Vagina (tissue), 2 donors: ENCODE measurements at places on chromosomes 5 and 9. TPM values are rescaled to one million over a fixed set of nuclear protein-coding genes. Genes with fewer than 3 reads are reported as not detected.

The NMUR2 gene
- total RNA-seq: not detected

The ZNF462 gene
- total RNA-seq: 28.5 TPM

The GABRG2 gene
- total RNA-seq: 0.74 TPM

The C5orf63 gene
- total RNA-seq: 0.98 TPM

The LHX6 gene
- 8.1 TPM for total RNA-seq

The SNCAIP gene
- total RNA-seq: 11.3 TPM

The DDX4 gene
- total RNA-seq: not detected

The N4BP3 gene
- total RNA-seq: 4.9 TPM

The SLC6A3 gene
- total RNA-seq: 0.49 TPM

The NSG2 gene
- 7.1 TPM for total RNA-seq

- DNase-seq: no peak
Observed at GRCh38 chr5:97628807-97629206, 445.8 kb upstream of the RIOK2 start.

DNA sequence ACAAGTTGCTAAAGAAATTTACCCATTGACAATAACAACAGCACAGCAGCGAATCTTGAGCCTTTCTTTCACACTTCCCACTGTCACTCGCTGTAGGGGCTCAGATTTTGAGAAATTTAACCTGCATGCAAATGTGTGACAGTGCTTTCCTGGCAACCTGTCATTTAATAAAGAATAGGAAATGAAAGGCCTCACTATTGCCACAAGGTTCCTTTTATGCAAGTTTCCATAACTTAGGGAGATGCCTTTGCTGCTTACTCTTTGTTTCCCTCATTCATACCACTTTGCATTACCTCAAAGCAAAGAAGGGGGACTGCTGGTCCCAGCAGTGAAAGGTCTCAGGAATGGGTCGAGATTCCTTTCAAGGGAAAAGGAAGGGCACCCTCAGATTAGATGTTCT lies 49.5 kb downstream of the PTCD2 start:
- DNase-seq: no peak

GRCh38 chr5:158914008-158915000 lies 185.4 kb downstream of the EBF1 start:
- DNase-seq: no peak

GRCh38 chr5:10695759-10696543 lies 65.1 kb downstream of the DAP start:
- DNase-seq: no peak

GRCh38 chr5:40653221-40654022 lies 26.3 kb upstream of the PTGER4 start:
- no peak for DNase-seq

DNA sequence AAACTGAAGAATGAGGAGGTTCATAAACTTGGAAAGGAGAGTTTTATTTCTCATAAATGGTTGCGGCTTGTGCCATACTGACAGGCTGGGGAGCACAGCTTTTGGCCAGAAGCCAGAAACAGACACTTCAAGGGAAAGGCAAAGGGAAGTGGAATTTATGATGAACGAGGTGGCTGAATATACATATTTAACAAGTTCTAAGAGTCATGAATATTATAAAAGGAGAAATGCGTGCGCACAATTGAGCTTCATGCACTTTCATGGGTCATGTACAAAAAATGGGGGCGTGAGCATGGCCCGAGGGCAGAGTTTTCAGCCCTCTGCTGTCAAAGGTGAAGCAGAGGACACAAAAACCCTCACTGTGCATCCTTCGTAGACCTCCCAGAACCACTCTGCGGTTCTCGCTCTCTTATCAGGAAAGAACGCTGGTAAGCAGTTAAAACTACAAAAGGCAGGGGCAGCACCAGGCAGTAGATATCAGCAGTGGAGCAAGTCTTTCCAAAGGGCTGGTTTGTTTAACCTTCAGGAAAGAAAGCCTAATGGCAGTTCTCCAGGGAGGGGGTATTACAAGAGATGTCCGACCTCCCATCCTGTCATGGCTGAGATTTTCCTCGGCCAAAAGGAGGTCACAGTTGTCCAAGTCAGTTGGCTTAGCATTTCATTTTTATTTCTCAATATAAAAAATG lies 29.0 kb downstream of the AUH start:
- DNase-seq: no peak

DNA sequence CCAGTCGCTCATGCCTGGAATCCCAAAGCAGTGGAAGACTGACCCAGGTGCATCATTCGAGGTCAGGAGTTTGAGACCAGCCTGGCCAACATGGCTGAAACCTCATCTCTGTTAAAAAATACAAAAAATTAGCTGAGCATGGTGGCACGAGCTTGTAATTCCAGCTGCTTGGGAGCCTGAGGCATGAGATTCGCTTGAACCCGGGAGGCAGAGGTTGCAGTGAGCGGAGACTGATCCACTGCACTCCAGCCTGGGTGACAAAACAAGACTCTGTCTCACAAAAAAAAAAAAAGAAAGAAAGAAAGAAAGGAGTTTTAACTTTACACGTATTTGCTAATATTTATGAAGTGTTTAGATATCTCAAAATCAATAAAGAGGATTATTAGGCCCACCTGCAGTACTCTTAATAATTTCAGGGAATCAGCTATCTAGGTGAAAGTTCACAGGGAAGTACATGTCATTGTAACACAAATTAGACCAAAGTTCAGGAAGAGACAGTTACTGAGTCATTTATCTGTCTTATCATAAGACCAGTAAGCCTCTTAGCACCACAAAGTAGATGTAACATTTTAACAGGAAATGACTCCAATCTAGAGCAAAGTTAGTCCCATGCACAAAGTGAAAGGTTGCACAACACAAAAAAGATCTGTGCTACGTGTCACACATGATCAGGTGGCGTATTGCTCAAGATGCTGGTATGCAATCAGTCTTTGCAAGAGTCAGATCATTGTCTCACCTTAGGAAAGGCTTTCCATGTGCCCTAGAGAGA lies 34.1 kb upstream of the PLIN2 start:
- DNase-seq: peak; percentile 96

DNA sequence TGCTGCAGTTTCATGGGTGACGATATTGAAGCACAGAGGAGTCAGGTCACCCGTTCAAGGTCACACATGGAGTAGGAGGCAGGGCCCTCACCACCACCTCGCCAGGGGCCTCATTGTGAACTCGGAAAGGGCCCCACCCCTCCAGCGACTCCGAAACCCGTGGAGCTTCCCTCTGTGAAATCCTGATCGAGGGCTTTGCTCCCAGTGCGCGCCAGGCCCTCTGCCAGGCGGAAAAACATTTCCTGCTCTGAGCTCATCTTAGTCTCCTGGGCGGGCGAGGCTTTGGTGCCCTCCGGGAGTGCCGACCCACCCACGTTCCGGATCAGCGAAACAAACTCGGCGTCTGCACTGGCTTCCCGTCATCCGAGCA lies 75.0 kb upstream of the FCN1 start:
- no peak for DNase-seq

DNA sequence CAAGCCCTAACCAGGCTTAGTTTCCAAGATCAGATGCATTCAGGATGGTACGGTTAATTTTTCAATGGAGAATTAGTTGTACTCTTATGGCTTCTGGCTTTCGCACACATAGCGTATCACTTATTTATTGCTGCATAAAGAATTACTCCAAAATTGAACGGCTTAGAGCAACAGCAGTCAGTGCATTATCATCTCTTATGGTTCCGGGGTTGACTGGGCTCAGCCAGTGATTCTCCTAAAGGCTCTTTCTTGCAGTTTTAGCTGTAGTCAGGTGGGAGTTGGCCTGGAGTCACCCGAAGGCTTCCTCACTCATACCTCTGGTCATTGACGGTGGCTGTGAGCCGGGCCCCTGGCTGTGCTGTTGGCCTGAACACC lies 595 bp upstream of the GRHPR start:
- no peak for DNase-seq

- no peak for DNase-seq
Observed at GRCh38 chr9:136656183-136656738, 6.5 kb upstream of the EGFL7 start.

- DNase-seq: no peak
Observed at GRCh38 chr5:28084069-28084468, 1045.7 kb upstream of the CDH9 start.
